ENCODE measurements at places on chromosomes 6 and 20.

- no peak for DNase-seq
These were observed 34.9 kb upstream of the AKIRIN2 start for GRCh38 chr6:87736809-87737540.

- no peak for DNase-seq
These were observed 15.3 kb downstream of the TNFAIP3 start for GRCh38 chr6:137882225-137882961.

GRCh38 chr6:133312006-133312405 lies 70.8 kb downstream of the EYA4 start:
- no peak for DNase-seq

DNA sequence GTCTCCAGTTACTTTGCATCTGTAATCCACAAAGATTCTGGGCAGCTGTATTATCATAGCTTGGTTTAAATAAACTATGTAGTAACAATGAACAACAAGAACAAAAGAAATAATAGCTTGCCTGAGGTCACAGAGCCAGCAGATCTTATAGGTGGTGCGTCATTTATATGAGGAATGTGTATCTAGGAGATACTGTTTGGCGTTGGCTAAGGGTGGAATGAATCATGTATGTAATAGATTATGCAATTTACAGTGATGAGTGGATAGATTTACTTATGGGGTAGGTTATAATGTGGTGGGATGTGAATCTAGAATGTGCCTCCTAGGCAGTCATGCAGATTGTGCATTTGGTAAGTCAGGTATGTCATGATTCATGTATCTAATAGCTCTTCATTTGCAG lies 42.8 kb downstream of the HNF4A start:
- no peak for DNase-seq

DNA sequence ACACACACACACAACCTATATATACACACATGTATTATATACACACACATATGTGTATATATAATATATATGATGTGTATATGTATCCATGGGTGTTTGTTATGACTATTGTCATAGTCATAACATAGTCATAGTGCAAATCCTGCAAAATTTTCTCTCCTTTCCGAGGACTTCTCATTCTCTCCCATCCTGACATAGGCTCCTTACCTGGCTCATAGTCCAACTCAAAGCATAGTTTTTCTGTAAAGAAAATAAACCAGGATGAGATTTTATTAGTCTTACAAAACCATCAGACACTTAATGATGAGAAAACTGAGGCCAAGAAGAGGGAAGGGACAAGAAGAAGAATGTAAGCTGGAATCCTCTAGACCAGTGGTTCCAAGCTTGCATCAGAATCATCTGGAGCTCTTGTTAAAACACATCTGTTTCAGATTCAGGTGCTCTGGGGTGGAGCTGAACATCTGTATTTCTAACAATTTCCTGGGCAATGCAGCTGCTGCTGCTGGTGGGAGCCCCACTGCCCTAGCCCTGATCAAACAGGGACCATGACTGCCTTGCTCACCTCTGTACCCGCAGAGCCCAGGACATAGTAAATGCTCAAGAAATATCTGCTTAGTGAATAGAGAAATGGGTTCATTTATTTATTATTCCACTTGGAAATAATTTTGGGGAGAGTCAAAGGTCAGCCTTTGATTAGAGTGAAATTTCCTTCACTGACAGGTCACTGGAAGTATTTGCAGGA lies 5.3 kb downstream of the TRIM10 start:
- no peak for DNase-seq

- peak; percentile 84 for DNase-seq
These were observed 8.8 kb upstream of the CD83 start for GRCh38 chr6:14108571-14109410.

GRCh38 chr6:151391471-151392413 lies at the start of gene ZBTB2:
TSS of gene ZBTB2 (minus strand) at chr6:151391559. CDS start at chr6:151373637, 17,922 bp downstream.
- peak; percentile 69 for DNase-seq

- DNase-seq = no peak
These were observed 164.0 kb downstream of the GMDS start for GRCh38 chr6:2081155-2082138.

GRCh38 chr6:1363729-1364572 lies 25.4 kb upstream of the FOXF2 start:
- no peak for DNase-seq

DNA sequence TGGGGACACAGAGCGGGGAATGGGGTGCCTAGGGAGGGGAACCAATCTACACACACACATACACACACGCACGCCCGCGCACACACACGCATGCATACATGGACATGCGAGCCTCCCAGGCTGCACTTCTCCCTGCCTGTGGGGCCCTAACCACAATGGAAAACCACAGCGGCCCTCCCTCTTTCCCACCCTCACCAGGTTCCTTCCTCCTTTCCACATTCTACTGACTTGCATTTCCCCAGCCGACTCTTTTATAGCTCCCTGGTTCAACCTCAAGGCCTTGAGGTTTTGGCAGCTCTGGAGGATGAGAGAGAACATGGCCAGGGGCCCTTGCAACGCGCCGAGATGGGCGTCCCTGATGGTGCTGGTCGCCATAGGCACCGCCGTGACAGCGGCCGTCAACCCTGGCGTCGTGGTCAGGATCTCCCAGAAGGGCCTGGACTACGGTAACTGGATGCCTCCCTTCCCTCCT lies at the start of gene BPI:
TSS of gene BPI (plus strand) at position 249 of the 472 bp plus-strand sequence. CDS start at position 317, 68 bp downstream.
- peak; percentile 17 for DNase-seq

- no peak for DNase-seq
These were observed 8.9 kb downstream of the TGIF2 start for GRCh38 chr20:36582322-36582721.

DNA sequence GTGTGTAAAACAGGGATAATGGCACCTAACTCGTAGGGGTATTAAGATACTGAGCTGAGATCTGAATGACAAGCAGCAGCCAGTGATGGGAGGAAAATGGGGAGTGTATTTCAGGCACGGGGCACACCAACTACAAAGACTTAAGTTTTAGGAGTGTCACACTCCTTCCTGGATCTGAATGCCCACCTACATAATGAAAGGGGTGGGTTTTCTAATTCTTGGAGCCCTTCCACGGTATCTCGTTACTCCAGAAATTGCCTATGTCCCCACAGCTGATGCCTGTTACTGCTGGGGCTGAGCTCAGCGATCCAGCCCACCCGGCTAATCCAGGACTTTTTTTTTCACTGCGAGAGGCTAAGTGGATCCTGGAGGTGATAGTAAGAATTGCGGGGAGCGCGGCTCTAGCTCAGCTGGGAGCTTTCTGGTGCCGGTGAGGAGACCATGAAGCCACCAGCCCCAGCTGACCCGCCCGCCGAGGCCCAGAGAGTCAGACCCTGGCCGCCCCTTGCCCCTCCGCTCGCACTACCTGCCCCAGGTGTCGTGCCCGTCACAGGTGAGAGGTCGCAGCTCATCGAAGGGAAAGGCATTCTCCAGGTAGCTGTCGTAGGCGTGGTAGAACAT lies 727 bp downstream of the EDEM2 start:
- peak; percentile 34 for DNase-seq

DNA sequence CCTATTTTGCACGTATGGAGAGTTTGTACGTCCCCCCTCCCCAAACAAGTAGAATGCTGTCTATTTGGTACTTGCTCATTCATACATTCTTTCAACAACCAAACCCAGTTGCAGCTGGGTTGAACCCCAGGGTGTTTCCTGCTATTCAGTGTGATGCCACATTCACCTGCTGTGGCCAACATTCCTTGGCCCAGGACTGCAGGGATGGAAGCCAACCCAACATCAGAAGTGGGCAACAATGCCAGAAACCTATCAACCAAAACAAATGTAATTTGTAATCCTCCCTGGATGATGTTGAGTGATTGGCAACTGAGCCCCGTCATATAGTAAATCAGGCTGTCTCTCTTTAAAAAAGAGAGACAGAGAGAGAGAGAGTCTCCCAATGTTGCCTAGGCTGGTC lies 8.9 kb downstream of the NT5E start:
- no peak for DNase-seq

GRCh38 chr20:24648481-24648880 lies 179.1 kb downstream of the SYNDIG1 start:
- no peak for DNase-seq

DNA sequence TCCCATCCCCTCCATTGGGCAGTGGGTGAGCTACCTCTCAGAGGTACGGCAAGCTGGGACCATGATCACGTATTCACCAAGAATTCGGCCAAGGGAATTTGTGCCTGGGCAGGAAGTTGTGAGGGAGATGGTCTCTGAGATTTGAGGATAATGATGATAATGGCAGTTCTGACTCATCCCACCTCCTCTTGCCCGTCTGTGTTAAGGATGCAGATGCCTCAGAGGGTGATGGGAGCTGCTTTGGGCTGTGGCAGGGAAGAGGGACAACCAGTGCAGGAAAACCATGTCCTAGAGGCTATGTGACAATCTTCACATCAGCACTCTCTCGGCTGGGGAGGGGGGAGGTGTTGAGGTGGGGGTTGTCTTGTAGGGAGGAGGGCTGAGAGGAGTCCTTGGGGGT lies 4.3 kb downstream of the TGM6 start:
- no peak for DNase-seq

- DNase-seq = no peak
These were observed 52.1 kb downstream of the TRAF3IP2 start for GRCh38 chr6:111553580-111553979.

- DNase-seq = no peak
These were observed 113.0 kb downstream of the MTFR2 start for GRCh38 chr6:136137008-136137692.

GRCh38 chr6:121885399-121886152 lies 450.1 kb downstream of the GJA1 start:
- no peak for DNase-seq

DNA sequence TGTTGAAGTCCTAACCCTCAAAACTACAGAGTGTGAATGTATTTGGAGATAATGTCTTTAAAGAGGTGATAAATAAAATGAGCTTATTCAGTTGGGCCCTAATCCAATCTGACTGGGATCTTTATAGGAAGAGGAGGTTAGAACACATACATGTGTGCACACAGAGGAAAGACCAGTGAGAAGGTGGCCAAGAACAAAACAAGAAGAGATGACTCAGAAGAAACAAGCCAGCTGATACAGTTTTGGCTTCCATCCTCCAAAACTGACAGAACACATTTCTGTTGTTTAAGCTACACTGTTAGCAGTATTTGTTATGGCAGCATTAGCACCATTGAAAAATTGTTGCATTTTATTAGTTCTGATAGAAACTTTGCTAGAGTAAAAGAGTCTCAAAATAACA lies 609.3 kb upstream of the IMPG1 start:
- no peak for DNase-seq

DNA sequence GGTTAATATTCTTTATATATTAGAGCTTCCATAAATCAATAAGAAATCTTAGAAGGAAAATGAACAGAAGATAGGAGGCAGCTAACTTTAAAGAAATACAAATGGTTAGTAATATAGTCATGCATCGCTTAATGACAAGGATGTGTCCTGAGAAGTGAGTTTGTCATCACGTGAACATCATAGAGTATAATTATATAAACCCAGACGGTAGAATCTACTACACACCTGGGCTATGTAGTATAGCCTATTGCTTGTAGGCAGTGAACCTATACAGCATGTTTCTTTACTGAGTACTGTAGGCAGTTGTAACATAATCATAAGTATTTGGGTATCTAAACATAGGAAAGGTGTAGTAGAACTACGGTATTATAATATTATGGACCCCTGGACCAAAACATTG lies 14.3 kb downstream of the TBPL1 start:
- no peak for DNase-seq

- peak; percentile 19 for DNase-seq
These were observed 391.8 kb downstream of the CDC5L start for GRCh38 chr6:44779130-44779826.

- no peak for DNase-seq
These were observed 2.8 kb downstream of the ACSS1 start for GRCh38 chr20:25054995-25055629.

DNA sequence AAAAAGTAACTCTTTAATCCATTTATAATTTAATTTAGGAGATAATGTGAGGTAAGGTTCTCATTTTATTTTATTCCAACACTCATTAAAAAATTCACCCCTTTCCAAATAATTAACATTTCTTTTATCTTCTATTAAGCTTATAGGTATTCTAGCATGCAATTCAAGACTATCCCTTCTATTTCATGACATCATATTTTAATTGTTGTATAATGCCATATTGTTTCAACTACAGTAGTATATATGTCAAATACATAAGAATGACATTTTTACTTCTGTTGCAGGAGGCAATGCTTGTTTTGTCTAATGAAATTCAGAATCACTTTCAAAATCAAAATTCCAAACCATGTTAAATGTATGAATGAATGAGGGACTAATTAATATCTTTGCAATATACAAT lies 76.2 kb downstream of the MAFB start:
- DNase-seq = no peak

- DNase-seq = peak; percentile 82
These were observed 110.7 kb upstream of the PHACTR1 start for GRCh38 chr6:12605888-12606345.

GRCh38 chr6:136609873-136610706 lies 59.9 kb upstream of the MAP7 start:
- no peak for DNase-seq

DNA sequence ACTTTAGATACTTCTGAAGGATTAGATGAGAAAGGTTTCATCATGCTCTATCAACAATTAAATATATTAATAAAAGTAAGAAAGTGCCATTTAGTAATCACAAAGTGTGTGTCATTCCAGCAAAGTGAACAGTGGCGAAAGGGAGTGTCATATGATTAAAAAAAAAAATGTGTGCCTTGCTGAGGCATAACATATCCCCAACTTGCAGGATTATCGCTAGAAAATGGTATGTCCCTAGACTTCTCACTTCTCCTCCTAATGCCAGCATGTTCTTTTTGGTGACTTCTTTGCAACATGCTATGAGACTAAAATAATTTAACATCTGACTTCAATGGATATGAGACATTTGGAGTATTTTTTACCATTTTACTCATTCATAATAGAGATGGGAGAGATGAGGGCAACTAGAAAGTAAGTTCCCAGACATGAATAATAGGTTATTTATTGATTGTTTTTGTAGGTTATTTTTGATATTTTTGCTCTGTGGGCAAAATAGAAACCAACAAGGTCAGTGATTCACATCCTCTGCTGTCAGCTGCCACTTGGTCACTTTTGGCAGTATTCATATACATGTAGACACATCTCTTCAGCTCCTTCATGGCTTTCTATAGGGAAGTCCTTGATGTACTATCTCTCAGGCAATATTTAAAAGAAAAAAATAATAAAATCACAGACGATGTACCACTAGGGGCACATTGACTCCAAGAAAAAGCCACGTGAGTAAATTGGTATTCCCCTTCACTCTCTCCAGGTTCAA lies 370.1 kb downstream of the BMP2 start:
- no peak for DNase-seq

DNA sequence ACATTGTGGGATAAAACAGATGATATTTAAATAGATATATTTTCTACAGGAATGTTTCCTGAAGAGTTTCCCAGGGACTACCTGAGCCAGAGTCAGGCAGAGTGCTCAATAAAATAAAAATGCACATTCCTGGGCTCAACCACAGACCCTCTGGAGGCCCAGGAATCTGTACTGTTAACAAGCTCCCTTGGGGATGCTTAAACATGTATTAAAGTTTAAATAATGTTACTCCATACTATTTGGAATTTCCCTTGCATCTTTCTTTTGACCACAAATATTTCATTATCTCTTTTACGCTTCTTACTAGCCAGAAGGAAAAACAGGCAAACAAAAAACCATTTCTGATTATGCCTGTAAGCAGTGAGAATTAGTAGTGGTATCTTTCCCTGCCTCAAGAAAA lies 42.3 kb downstream of the GPR63 start:
- peak; percentile 8 for DNase-seq

GRCh38 chr6:11036977-11037430 lies 7.1 kb downstream of the ELOVL2 start:
- DNase-seq = no peak

Measured in RPMI8226 (cell line).